ENCODE measurements at places on chromosomes 5 and 9.

GRCh38 chr5:127834094-127834531, 130.9 kb downstream of the CCDC192 start:
- no peaks in the 10 kb centered on the region for H3K27me3 ChIP-seq
- no peak for DNase-seq
- peaks cover 7% of the 10 kb centered on the region for H3K4me1 ChIP-seq
- no peak overlapping the region for H3K4me3 ChIP-seq

GRCh38 chr5:34998058-34998789, 49.5 kb downstream of the AGXT2 start:
- no peaks in the 10 kb centered on the region for H3K36me3 ChIP-seq
- no peak for DNase-seq
- no peak overlapping the region for H3K27ac ChIP-seq
- no peak overlapping the region for H3K4me3 ChIP-seq
- H3K27me3 ChIP-seq = no peaks in the 10 kb centered on the region
- peaks cover 3% of the 10 kb centered on the region for H3K4me1 ChIP-seq

DNA sequence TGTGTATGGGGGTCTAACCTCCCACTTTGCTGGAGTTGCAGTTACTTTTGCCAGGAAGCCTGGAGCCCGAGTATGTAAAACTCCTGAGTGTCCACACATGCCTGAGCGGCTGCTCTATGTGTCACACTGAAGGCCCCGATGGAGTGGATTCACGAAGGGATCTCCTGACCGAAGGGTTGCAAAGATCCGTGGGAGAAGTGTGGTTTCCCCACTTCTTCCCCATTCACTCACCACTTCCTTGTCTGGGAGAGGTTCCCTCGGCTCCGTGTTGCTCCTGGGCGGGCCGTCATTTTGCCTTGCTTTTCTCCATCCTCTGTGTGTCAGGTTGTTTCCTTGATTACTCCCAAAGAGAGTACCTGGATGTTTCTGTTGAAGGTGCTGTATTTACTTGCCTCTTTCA, 16.2 kb upstream of the IL3 start:
- no peaks in the 10 kb centered on the region for H3K36me3 ChIP-seq
- no peak overlapping the region for H3K27ac ChIP-seq
- H3K4me3 ChIP-seq = no peak overlapping the region
- H3K27me3 ChIP-seq = peaks cover 34% of the 10 kb centered on the region
- DNase-seq = no peak

- no peak for DNase-seq
- H3K36me3 ChIP-seq = no peaks in the 10 kb centered on the region
- no peaks in the 10 kb centered on the region for H3K4me1 ChIP-seq
- H3K4me3 ChIP-seq = no peak overlapping the region
- H3K27ac ChIP-seq = no peak overlapping the region
These were observed 163.7 kb downstream of the GABBR2 start for GRCh38 chr9:98545021-98545420.

GRCh38 chr5:68033961-68034571, 181.5 kb upstream of the PIK3R1 start:
- peaks cover 35% of the 10 kb centered on the region for H3K4me1 ChIP-seq
- H3K4me3 ChIP-seq = no peak overlapping the region
- no peaks in the 10 kb centered on the region for H3K27me3 ChIP-seq
- peak overlapping the region; percentile 60 for H3K27ac ChIP-seq
- peak; percentile 42 for DNase-seq
- H3K36me3 ChIP-seq = no peaks in the 10 kb centered on the region

DNA sequence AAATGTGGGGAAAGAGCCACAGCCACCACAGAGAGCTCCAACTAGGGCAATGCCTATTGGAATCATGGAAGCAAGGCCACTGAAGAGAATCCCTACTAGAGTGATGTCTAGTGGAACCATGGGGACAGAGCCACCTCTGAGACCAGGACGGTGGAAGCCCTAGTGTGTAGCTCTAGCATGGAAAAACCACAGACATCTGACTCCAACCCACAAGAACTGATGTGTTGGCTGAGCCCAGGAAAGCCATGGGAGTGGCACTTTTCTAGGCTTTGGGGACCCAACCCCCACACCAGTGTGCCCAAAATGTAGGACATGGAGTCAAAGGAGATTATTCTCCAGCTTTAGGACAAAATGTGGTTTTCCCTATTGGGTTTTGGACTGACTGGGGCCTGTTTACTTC, 721.9 kb downstream of the BRINP1 start:
- no peak overlapping the region for H3K4me3 ChIP-seq
- no peak for DNase-seq
- no peaks in the 10 kb centered on the region for H3K27me3 ChIP-seq

- H3K36me3 ChIP-seq = peaks cover 41% of the 10 kb centered on the region
- peaks cover 7% of the 10 kb centered on the region for H3K4me1 ChIP-seq
- no peak overlapping the region for H3K4me3 ChIP-seq
These were observed 521.9 kb downstream of the PDE4D start for GRCh38 chr5:59371525-59372127.

GRCh38 chr5:39270225-39270848, 51.0 kb upstream of the FYB1 start:
- H3K4me1 ChIP-seq = no peaks in the 10 kb centered on the region
- H3K4me3 ChIP-seq = no peak overlapping the region
- H3K36me3 ChIP-seq = no peaks in the 10 kb centered on the region
- H3K27ac ChIP-seq = no peak overlapping the region
- no peaks in the 10 kb centered on the region for H3K27me3 ChIP-seq

DNA sequence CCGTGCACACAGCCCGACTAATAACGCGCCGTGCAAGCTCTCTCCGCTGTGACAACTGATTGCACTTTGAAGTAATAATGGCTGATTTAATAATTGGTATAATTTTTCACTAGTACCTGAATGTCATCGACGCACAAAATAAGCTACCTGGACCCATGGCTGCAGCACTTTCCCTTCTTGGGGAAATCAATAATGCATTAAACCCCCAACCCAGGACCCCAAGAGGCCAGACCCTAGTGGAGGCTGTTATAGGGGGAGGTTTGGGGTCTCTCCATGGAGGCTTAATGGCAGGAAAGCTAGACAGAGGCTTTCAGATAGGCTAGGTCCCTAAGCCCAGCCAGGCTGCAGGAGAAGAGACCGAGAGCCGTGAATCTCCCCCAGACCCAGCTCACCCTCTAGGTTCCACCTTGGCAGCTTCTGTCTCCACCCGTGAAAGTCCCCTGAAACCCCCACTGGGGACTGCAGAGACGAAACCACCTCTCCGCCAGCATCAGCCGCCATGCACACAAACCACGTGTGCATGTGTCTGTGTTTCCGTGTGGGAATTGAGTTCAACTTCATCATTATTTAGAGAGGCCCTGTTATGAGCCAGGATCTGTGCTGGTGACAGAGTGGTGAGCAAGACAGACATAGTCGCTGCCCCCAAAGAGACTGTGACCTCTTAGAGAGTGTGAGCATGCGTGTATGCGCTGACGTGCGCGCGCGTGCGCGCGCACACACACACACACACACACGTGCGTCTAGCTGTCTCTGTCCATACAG, 168.6 kb upstream of the MVB12B start:
- peaks cover 42% of the 10 kb centered on the region for H3K27me3 ChIP-seq
- H3K4me3 ChIP-seq = no peak overlapping the region
- H3K36me3 ChIP-seq = no peaks in the 10 kb centered on the region
- peaks cover 8% of the 10 kb centered on the region for H3K4me1 ChIP-seq
- DNase-seq = no peak

DNA sequence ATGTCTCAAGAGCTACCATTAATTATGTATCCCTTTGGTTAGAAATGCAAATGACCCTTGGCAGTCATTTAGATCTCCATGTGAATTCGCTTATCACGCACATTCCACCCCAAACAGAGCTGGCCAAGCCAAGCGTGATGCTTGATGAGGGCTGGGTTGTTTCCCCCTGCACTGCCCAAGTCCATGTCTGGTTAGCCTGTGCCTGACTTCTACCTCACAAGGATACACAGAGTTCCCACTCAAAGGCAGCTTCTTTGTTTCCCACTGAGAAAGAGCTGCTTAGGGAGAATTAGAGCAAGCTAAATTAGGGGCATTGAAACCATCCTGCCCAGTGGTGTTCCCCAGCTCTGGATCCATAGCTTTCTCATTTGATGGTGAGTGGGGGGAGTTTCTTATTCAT, 87.2 kb downstream of the FSTL4 start:
- H3K4me1 ChIP-seq = peaks cover 30% of the 10 kb centered on the region
- no peak overlapping the region for H3K27ac ChIP-seq
- no peak overlapping the region for H3K4me3 ChIP-seq
- no peak for DNase-seq
- no peaks in the 10 kb centered on the region for H3K36me3 ChIP-seq

DNA sequence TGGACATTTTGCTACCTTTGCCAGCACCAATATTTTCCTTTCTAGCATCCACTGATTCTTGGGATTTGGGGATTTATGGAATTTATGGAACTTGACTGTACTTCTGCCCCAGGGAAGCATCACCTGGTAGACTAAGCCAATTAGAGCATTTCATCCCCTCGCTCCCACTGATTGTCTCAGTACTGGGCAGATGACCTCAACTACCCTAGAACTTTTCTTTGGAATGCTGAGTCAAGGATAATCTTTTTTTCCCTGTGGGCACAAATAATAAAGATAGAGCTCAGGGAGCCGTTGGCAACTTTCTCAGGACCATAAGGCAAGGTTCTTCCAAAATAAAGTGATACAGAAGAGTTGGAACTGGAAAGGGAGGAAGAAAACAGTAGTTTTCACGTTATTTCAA, 438.4 kb downstream of the PLK2 start:
- no peak for DNase-seq
- no peaks in the 10 kb centered on the region for H3K36me3 ChIP-seq
- H3K27me3 ChIP-seq = no peaks in the 10 kb centered on the region
- H3K4me3 ChIP-seq = no peak overlapping the region

DNA sequence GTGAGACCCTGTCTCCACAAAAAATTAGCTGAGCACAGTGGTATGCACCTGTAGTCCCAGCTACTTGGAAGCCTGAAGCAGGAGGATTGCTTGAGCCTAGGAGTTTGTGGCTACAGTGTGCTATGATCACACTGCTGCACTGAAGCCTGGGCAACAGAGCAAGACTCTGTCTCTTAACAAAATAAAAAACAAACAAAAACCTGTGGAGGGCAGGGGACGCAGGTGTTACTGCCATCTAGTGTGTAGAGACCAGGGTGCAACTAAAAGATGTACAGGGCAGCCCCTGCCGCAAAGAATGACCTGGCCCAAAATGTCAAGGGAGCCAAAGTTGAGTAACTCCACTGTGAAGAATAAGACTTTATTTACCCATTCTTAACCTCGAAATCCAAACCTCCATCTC, 27.1 kb downstream of the ASPN start:
- H3K4me3 ChIP-seq = no peak overlapping the region
- H3K36me3 ChIP-seq = no peaks in the 10 kb centered on the region
- no peak for DNase-seq
- no peak overlapping the region for H3K27ac ChIP-seq
- no peaks in the 10 kb centered on the region for H3K27me3 ChIP-seq
- H3K4me1 ChIP-seq = no peaks in the 10 kb centered on the region

- H3K4me1 ChIP-seq = peaks cover 5% of the 10 kb centered on the region
- DNase-seq = no peak
- H3K36me3 ChIP-seq = no peaks in the 10 kb centered on the region
- no peak overlapping the region for H3K27ac ChIP-seq
These were observed 4.0 kb upstream of the TRAF2 start for GRCh38 chr9:136882109-136882946.

DNA sequence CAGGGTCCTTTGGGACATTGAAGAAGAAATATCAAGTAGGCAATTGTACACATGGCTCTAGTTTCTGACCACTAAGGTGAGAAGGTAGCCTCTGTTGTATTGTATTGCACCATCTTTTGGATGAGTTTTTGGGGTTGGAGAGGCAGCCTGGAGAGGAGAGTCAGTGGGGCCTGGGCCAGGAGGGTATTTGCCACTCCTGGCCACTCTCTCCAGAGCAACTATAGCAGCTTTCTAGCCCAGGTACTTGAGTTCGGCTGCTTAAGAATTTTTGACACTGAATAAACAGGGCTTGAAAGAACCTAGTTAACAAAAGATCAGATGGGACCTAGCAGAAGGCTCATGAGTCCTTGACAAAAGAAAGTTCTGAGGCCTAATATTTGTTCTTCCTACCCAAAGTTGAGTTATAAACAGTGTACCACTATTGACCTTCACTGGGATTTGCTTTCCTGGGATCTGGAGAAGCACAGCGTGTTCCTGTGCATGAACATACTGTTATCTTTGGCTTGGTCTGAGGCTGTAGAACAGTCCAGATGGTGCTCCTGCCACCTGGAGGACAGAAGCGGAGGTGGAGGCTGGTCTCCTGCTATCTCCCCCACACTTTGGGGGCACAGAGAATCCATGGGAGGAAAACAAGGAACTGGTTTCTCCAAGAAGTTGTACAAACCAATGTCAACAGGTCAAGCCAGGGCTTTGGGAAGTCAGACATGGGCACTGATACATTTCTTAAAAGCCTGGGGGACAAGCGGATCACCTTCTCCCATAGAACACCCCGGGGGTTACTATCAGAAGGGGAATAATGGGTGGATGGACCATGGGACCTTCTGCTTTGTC, 110.4 kb upstream of the LIFR start:
- H3K4me3 ChIP-seq = no peak overlapping the region
- DNase-seq = no peak
- no peak overlapping the region for H3K27ac ChIP-seq

DNA sequence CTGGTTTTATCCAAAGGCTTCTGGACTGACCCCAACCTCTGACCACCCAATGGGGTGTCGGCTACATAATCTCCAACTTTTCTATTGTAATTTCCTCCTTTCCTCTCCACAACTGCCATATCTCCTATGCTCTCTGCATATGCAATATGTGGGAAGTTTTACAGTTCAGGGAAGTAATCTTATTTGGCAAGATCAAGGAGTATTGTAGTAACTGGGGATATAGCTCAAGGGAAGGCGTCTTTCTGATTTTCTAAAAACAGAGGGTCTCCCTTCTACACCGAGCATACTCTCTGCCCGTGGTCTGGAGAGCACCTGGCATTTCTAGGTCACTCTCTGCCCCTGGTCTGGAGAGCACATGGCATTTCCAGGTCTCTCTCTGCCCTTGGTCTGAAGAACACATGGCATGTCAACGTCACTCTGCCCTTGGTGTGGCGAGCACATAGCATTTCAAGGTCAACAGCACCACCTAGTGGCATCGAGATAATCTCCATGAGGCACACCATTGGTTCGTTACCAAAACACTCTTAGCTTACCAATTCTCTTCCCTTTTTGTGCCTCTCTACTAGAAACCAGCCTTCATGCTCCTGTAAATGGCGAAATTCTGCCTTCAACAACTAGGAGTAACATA, 616.4 kb upstream of the NUDT12 start:
- no peak overlapping the region for H3K27ac ChIP-seq
- H3K36me3 ChIP-seq = peaks cover 28% of the 10 kb centered on the region
- no peak for DNase-seq
- H3K4me3 ChIP-seq = no peak overlapping the region
- H3K27me3 ChIP-seq = no peaks in the 10 kb centered on the region

- DNase-seq = no peak
These were observed 175.0 kb downstream of the MLLT3 start for GRCh38 chr9:20447291-20447690.

DNA sequence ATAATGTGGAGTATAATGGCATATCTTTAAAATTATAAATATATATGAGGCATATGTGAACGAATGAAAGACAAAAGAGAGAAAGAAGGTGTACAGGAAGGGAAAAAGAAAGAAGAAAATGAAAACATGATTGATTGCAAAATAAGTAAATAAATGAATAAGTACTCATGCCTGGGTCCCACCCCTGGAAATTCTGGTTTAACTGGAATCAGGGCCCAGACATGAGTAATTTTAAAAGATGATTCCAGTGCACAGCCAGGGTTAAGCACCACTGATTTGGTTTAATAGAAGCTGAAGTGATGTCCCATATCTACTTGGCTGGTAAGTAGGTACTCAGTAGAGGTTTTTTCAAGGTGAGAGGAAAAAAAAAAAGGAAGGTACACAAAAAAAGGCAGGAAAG, 34.0 kb upstream of the HOMER1 start:
- H3K4me3 ChIP-seq = no peak overlapping the region
- H3K27ac ChIP-seq = peak overlapping the region; percentile 87
- no peaks in the 10 kb centered on the region for H3K36me3 ChIP-seq
- peaks cover 28% of the 10 kb centered on the region for H3K4me1 ChIP-seq

Data from mesothelial cell of epicardium (in vitro differentiated cells).